ENCODE measurements at places on chromosomes 5 and 9. TPM values are rescaled to one million over a fixed set of nuclear protein-coding genes. Genes with fewer than 3 reads are reported as not detected.

Gene PDE6A
- total RNA-seq = 0.22 TPM

Gene AHRR
- total RNA-seq = 1.4 TPM

Gene ADAMTS2
- 4.6 TPM for total RNA-seq

Gene TESK1
- total RNA-seq = 25.4 TPM

DNA sequence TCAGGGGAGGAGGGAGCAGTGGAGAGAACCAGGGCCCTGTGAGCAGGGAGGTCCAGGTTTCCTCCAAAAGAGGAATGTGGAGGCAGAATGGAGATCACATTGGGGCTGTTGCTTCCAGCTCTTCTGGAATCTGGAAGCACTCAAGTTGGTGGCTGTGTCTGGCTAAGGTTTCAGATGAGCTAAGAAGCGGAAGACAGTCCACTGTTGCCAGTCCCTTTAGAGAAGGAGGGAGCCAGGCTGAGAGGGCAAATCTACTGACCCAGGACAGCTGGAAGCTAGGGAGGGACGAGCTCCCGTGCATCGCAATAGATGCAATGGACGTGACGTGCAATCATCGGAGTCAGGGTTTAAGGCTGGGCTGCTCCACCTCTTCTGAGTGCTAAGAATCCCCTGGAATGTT is 71.2 kb downstream of the TENT4A start:
- H3K27me3 ChIP-seq = peaks cover 36% of the 10 kb centered on the region
- no peaks in the 10 kb centered on the region for H3K36me3 ChIP-seq

DNA sequence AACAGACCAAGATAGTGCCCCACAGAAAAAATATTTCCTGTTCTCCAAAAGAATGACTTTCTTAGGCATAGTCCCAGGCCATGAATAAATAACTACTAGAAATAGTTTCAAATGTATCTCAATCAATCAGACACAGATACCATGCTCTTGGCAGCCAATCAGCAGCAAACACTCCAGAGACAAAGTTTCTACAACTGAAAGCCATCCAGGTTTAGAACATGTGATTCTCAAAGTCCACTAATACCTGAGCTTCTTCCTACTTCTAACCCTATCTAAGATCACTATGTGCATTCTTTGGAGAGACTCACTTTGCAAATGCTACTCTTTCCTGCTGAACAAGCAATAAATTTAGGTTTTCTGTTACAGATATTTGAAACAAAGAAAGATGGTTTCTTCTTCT is 425.8 kb upstream of the GRIN3A start:
- no peaks in the 10 kb centered on the region for H3K27me3 ChIP-seq
- H3K4me1 ChIP-seq = no peaks in the 10 kb centered on the region
- no peak for DNase-seq
- no peaks in the 10 kb centered on the region for H3K36me3 ChIP-seq

DNA sequence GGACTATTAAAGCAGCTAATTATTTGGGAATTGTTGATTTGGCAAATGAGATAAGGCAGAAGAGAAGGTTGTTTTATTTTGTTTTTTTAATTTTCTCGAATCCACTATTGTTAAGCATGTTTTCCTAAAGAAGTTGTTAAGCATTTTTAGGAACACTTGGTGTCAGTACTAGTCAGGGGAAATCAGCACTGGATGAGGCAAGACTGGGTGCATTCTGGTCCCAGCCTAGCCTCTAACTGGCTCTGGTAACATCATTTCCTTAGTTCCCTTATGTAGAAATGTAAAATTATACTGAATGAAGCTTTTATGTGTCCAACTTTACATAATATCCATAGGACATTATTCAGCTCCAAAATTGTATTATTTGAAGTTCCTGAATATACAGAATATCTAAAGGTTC is 196.1 kb downstream of the PCSK5 start:
- no peaks in the 10 kb centered on the region for H3K36me3 ChIP-seq
- no peak overlapping the region for H3K4me3 ChIP-seq
- no peaks in the 10 kb centered on the region for H3K27me3 ChIP-seq
- DNase-seq = no peak
- no peak overlapping the region for H3K27ac ChIP-seq

GRCh38 chr9:114497236-114497635 is 8.0 kb downstream of the WHRN start:
- no peaks in the 10 kb centered on the region for H3K4me1 ChIP-seq

DNA sequence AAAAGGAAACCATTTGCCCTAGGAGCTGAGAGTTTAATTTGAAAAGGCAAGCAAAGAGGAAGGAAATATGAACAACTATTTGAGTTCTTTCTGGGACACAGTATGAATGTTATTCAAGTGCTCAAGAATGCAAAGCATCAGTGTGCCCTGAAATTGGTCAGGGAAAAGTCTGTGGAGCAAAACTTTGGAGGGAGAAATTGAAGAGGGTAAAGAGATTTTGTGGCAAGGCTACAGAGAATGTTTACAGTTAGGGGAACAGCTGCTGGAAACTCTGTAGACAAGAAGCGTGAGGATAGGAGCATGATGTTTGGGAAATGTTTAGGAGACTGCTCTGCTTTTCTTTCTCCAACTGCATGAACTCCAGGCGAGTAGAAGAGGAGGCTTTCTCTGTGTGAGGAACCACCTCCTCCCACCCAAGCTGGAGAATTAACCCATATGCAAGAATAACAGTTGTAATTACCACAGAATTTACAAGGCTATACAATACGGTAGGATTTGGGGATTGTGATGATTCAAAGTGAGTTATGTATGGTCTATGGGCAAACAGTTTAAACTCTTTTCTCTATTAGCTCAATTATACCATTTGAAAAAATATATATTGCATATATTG is 75.4 kb upstream of the IL7R start:
- H3K27me3 ChIP-seq = no peaks in the 10 kb centered on the region
- H3K4me3 ChIP-seq = no peak overlapping the region
- H3K36me3 ChIP-seq = no peaks in the 10 kb centered on the region
- H3K4me1 ChIP-seq = peaks cover 12% of the 10 kb centered on the region

GRCh38 chr9:123511326-123512277 is 155.6 kb downstream of the CRB2 start:
- peaks cover 12% of the 10 kb centered on the region for H3K4me1 ChIP-seq
- no peak overlapping the region for H3K27ac ChIP-seq
- H3K36me3 ChIP-seq = peaks cover 6% of the 10 kb centered on the region
- H3K27me3 ChIP-seq = no peaks in the 10 kb centered on the region

- peak; percentile 48 for DNase-seq
- no peak overlapping the region for H3K27ac ChIP-seq
- peaks cover 13% of the 10 kb centered on the region for H3K4me1 ChIP-seq
- H3K36me3 ChIP-seq = peaks cover 12% of the 10 kb centered on the region
Measured at GRCh38 chr9:89405826-89406225, 87.5 kb downstream of the SECISBP2 start.

- no peak overlapping the region for H3K4me3 ChIP-seq
- H3K4me1 ChIP-seq = no peaks in the 10 kb centered on the region
- no peak for DNase-seq
- H3K27me3 ChIP-seq = peaks cover 4% of the 10 kb centered on the region
Measured at GRCh38 chr9:87765521-87765920, 39.6 kb downstream of the CTSL start.

GRCh38 chr9:122367774-122368460 is 2.9 kb upstream of the PTGS1 start:
- peaks cover 13% of the 10 kb centered on the region for H3K4me1 ChIP-seq
- H3K27me3 ChIP-seq = peaks cover 28% of the 10 kb centered on the region
- no peak overlapping the region for H3K4me3 ChIP-seq
- DNase-seq = no peak
- no peaks in the 10 kb centered on the region for H3K36me3 ChIP-seq
- no peak overlapping the region for H3K27ac ChIP-seq

Data from left ventricle myocardium inferior (tissue), 1 donor.